NCI-H1048 (cell line): ENCODE measurements at places on chromosomes 3 and 15.

- DNase-seq, result no peak
Observed at GRCh38 chr15:31814082-31814481, 216.2 kb upstream of the CHRNA7 start.

DNA sequence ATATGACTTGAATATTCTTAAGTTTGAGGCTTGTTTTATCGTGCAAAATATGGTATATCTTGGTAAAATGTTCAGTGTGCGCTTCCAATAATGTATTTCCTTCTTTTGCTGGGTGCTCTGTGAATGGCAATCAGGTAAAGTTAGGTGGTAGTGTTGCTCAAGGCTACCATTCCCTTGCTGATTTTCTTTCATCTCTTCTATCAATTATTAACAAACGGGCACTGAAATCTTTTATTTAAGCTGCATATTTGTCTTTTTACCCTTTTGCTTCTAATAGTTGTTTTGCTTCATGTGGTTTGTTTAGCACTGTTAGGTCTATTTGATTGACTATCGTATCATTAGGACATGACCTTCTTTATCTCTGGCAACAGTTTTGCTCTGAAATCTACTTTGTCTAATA, 242.3 kb downstream of the CTNNB1 start:
- DNase-seq, result no peak

- no peak for DNase-seq
Observed at GRCh38 chr3:19012846-19013245, 135.5 kb upstream of the KCNH8 start.

- DNase-seq, result no peak
Observed at GRCh38 chr15:53807501-53807900, 48.0 kb upstream of the WDR72 start.

GRCh38 chr15:77032647-77033416, 37.9 kb downstream of the PSTPIP1 start:
- no peak for DNase-seq

- no peak for DNase-seq
Observed at GRCh38 chr3:12471241-12471640, 13.0 kb upstream of the TSEN2 start.

GRCh38 chr3:99838755-99839154, 21.1 kb downstream of the CMSS1 start:
- no peak for DNase-seq

GRCh38 chr3:30006111-30006510, 600.3 kb upstream of the TGFBR2 start:
- no peak for DNase-seq

DNA sequence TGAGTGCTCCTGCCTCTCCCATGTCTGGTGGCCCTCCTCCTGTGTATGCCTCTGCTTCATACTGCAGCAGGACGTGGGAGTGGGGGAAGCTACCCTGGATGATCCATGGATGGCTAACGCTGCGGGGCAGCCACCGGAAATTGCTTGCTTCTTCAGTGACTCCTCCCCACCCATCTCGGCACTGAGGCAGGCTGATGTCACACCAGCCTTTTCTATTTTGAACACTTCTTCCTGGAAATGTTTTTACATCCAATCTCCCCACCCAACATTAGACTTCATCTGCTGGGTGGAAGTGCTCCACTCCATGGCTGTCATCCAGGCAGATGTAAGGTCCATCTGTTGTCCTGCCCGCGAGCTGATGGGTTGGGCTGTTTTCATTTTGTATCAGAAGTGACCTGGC, 58.9 kb upstream of the MUC13 start:
- no peak for DNase-seq

- no peak for DNase-seq
Observed at GRCh38 chr15:58145606-58146005, 7.4 kb downstream of the AQP9 start.

GRCh38 chr3:138032567-138032966, 22.6 kb downstream of the CLDN18 start:
- no peak for DNase-seq

GRCh38 chr15:60661080-60661645, 182.2 kb upstream of the ICE2 start:
- DNase-seq, result no peak

- no peak for DNase-seq
Observed at GRCh38 chr3:38509732-38510131, 13.6 kb downstream of the EXOG start.

GRCh38 chr15:57668016-57668415, 38.5 kb upstream of the POLR2M start:
- DNase-seq, result no peak

DNA sequence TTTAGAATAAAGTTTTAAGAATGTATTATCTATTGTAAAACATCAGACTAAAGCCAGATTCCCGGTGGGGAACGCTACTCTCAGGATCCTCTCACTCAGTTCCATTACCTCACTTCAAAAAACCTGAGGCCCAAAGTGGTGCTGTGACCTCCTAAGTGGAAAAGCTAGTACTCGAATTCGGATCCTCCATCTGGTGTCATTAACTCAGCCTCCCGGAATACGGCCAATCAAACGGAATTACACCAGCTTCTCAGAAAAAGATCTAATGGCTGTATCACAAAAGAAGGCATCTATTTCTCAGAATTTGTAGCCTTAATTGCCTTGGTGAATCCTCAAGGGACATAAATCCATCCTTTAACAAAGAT, 627 bp downstream of the ACAD11 start:
- DNase-seq, result no peak

- DNase-seq, result no peak
Observed at GRCh38 chr15:68411735-68412134, 20.2 kb downstream of the ITGA11 start.

DNA sequence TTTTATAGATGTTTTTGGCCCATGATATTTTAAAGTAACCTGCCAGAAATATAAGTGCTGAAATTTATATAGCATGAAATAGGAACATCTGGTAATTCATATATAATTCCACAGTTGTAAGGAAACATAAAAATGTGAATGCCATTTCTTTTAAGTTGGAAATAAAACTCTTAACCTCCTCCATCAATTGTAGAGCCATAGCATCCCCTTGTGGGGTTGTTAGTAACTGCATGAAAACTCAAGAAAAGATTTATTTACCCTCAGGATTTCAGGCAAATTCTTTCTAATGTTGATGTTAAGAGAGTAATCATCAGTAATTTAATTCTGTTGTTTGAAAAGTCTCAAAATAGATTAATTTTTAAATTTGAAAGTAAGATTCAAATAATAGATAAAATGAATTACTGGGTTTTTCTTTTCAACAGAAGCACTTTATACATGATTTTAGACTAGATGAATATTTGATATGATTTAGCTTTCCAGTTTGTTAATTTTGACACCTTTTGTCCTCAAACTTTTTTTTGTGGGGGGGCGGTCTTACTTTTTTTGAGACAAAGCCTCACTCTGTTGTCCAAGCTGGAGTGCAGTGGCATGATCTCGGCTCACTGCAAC, 74.7 kb downstream of the RASA2 start:
- peak; percentile 23 for DNase-seq

GRCh38 chr3:184710870-184711492, 883 bp downstream of the MAGEF1 start:
- DNase-seq, result no peak

GRCh38 chr3:11305509-11305908, 33.3 kb downstream of the ATG7 start:
- DNase-seq, result no peak

DNA sequence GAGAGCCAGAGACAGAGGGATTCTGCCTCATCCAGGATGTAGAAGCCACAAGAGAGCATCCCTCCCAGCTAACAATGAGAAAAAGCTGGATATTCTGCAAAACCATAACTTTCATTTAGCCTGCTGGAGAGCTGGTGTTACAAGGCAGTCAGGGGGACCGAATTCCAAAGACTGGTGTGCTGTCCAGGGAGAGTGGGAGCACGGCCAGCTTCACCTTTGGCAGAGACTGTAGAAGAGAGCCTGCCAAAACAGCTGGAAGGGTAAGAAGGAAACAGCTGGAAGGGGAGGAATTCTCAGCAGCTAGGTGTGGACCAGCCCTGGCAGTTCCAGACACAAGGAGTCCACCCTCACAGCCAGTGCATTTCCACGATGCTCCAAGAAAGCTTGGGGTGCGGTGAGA, 109.9 kb upstream of the LINGO1 start:
- no peak for DNase-seq

DNA sequence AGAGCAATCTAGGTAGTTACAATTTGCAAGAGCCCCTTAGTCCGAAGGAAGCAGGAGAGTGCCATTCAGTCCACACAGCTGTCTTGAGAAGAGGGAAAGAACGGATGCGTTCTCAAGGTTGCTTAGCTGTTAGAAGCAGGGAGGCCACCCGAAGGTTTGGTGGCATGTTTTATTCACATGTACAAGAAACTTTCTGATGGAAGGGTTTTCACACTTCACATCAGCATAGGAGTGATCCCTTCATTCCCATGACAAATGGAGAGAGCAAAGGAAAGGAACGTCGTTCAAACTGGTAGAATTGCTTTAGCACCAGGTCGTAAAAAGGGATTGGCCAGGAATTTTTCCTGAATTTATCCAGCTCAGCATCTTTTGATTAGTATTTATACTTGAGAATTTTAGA, 53.5 kb downstream of the TRIM71 start:
- no peak for DNase-seq
